Occipital lobe (tissue), 3 donors: ENCODE measurements at places on chromosomes 16 and 17.

- peak; percentile 93 for DNase-seq
These were observed 65.6 kb downstream of the XYLT1 start for GRCh38 chr16:17404941-17405689.

GRCh38 chr16:78882751-78883150, 717.8 kb downstream of the MAF start:
- DNase-seq, result no peak

- no peak for DNase-seq
These were observed 10.8 kb upstream of the GCSH start for GRCh38 chr16:81106826-81107503.

DNA sequence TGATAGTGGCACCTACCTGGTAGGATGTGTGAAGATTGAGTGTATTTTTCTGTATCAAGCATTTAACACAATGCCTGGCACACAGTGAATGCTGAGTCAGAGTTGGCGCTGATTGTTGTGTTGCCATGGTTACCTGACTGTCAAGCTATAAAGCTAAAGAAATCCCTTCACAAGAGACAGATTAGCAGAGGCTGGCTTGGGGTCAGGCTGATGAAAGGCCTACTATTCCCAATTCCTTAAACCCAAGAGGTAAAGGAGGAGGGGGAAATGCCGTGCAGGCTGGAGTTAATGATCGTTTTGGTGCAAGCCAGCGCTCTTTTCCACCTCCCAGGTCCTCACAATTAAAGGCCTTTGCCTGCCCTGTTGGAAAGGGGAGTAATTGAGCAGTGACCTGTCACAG, 5.9 kb downstream of the CLEC19A start:
- DNase-seq, result peak; percentile 42

- no peak for DNase-seq
These were observed 21.0 kb upstream of the NOMO2 start for GRCh38 chr16:18582902-18583301.

DNA sequence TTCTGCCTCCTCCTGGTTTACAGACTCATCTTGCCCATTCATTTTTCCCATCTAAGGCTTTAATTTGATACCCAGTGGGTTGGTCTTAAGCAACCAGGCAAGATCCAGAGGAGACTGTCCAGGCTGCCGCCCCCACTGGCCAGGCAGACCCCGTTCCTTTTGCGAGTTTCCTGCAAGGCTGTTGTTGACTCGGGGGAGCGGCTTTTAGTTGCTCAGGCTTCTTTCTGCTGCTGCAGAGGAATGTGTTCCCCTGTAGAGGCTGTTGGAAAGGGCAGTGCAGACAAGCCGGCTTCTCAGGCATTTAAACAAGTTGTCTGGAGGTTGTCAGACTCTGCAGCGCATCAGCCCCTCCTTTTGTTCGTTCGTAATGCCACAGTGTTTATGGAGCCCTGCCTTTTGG, 231.2 kb downstream of the PRKCA start:
- DNase-seq, result no peak

DNA sequence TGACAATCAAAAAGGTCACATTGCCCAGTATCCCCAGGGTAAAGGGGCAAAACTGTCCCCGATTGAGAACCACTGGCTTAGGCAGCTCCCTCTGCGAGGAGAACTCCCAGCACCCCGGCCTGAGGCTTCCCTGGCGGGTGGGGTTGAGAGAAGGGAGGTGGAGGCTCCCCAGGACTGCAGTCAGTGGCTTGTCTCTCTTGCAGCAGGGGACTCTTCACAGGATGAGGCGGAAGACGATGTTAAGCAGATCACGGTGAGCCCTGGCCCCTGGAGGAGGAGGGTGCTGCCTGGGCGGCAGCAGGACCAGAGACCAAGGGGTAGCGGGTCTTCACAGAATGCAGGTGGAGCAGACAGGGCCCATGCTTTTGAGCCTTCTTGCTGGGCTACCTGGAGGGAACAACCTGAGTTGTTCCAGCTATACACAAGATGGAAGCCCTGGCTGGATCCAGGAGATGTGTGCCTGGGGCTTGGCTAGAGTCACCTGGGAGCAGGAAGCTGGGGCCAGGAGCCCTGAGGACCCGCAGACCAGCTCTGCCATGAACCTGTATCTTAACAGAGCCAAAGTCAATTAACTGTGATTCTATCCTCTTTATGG, 16.8 kb downstream of the POLR3E start:
- no peak for DNase-seq

DNA sequence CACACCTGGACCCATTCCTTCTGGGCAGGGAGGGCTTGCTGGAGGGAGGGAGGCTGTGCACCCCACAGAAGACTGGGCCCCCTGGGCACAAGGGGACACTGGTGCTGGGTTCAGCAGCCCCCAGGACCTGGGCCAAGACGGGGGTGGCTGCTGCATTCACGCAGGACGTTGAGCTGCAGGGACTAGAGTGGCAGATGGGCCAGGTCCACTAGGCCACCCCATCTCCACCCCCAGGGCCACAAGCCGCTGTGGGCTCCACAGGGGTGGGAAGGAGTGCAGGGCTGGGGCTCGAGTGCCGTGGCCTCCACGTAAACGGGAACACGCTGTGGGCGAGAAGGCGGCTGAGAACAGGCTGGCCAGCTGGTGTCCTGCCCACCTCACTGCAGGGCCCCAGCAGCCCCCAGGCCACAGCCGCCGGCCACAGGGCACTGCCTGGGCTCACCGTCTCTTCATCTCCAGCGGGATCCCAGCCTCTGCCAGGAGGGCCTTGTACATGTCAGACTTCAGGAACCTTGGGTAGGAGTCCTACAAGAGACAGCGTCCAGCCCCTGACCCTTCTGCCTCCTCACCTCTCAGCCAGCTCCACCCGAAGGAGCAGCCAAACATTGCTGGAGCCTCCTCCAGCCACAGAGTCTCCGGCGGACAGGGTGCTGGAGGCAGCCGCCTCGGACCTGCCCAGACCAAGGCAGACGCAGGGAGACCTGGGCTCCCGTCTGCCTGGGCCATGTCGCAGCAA, 6.5 kb downstream of the RGS11 start:
- DNase-seq, result no peak
